ENCODE measurements at places on chromosomes 12 and 14.

- no peak for DNase-seq
Measured at GRCh38 chr12:89383235-89384049, 31.1 kb upstream of the DUSP6 start.

- no peak for DNase-seq
Measured at GRCh38 chr12:103640410-103640809, 53.3 kb downstream of the STAB2 start.

- DNase-seq = peak; percentile 73
Measured at GRCh38 chr12:25436206-25437030, 116.7 kb downstream of the LMNTD1 start.

DNA sequence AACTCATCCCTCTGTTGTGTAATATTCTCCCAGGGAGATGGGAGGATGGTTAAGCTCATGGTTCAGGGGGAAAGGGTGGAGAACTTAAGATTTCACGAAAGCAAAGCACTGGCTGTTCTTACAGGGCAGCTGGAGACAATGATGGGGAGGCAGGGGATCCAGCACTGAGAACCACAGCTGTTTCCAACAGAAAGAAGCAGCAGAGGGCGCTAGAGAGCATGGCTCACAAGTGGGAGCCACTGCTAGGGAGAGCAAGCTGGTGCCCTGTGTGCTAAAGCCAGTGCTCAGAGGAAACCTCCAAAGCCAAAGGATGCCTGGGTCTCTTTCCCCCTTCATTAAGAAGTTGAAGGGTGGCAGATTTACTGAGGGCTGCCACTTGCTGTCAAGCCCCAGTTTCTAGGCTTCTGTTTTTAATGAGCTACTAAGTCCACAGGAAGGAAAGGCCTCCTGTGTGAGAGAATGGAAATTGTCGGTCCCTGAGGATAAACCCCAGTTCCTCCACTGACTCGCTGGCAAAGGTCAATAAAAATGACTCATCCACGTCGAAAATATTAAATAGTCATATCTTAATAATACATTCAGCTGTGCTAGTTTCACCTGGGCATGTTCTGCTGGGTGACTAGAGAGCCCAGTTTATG, 199.7 kb downstream of the ANO2 start:
- DNase-seq = peak; percentile 23

- DNase-seq = no peak
Measured at GRCh38 chr12:31845613-31846322, 113.4 kb upstream of the RESF1 start.

DNA sequence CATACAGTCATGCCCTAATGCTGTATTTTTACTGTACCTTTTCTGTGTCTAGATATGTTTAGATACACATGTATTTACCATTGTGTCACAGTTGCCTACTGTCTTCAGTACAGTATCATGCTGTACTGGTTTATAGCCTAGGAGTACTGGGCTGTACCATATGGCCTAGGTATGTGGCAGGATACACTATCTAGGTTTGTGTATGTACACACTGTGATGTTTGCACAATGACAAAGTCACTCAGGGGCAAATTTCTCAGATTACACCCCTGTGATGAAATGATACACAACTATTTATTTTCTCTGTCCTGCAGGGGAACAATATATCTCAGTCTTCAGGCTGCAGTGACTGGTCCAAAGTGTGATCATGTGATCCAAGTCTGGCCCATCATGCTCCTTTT, 1076.1 kb downstream of the VRK1 start:
- no peak for DNase-seq

DNA sequence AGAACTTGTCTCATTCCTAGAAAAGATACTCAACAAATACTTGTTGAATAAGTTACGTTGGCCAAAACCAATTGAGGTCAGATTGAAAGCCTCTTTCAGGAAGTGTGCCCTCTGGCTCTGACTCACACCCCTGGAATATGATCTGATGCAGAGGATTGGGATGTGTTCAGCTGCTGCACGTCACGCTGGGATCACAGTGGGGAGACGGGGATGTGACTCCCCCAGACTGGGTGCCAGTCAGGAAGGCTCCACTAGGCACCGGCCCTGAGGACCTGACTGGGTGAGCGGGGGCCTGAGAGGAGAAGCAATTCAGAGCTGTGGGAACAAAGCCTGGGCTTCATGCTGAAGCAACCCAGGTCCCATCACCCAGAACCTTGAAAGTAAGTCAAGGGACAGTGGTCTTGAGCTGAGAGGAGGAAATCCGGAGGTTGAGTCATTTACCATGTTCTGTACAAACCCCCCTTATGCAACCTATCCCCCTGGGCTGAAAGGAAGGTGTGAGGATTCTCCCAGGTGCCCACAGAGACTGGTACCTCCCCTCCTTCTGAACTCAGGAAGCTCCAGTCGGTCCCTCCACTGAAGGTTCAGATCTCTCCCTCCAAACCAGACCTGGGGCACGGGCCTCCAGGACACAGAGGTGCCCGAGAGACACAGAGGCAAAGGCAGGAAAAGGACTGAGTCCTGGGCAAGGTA, 3.9 kb downstream of the CEBPE start:
- no peak for DNase-seq

- no peak for DNase-seq
Measured at GRCh38 chr12:55850401-55850800, 7.7 kb upstream of the MMP19 start.

DNA sequence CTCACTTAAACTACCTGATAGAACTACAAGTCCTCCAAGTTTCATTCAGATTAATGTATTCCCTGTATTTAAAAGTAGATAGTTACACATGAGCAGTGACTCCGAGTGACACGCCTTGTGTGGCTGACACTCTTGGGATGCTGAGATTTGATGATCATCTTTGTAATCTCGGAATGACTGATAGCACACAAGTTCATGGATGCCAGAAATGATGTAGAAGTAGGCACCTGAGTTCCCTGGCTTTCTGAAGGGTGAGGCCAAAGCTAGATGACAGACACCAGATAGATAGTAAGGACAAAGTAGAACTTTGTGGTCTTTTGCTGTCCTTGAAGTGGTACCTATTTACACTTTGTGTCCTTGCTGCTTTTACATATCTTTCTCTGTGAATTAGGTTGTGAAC, 491.2 kb downstream of the PCNX1 start:
- DNase-seq = no peak

DNA sequence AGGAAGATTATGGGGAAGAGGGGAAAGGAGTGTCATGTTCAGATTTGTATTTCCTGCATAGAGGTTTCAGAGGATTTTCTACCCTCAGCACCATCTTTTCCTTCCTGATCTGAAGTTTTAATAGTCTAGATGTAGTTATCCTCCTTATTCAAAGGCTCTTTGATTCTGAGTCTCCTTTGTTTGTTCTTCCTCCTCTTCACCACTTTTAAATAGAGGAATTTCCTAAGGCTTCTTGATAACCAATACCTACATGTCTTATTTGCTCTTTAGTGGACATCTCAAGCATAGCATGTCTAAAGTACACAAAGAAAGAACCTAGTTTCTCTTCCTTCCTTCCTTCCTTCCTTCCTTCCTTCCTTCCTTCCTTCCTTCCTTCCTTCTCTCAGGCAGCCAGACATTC, 8.3 kb downstream of the MGAT4C start:
- DNase-seq = no peak

- no peak for DNase-seq
Measured at GRCh38 chr12:85157035-85157603, 121.0 kb downstream of the LRRIQ1 start.

DNA sequence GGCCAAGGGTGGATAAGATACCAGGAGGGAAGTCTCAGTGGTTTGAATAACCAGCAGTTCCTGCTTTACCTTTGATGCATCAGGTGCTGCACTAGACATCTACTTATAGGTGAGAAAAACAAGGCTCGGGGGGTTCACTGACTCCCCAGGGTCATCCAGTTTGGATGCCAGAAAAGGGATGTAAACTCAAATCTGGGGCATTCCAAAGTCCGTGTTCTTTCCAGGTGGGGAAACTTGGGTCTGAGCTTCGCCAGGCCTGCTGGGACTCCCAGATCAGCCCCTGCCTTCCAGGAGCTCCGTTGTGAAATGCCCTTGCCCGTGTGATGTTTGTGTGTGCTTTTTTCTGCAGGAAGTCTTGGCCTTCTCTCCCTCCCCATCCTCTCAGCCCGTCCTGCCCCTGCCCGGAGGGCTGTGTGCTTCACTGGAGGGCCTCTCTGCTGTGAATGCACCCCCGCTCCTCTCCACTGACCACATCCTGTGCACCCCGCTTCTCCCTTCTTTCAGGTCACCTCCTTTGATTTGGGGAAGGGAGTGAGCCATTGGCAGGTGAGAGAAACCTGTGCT, 42.1 kb downstream of the TSPAN9 start:
- DNase-seq = no peak

DNA sequence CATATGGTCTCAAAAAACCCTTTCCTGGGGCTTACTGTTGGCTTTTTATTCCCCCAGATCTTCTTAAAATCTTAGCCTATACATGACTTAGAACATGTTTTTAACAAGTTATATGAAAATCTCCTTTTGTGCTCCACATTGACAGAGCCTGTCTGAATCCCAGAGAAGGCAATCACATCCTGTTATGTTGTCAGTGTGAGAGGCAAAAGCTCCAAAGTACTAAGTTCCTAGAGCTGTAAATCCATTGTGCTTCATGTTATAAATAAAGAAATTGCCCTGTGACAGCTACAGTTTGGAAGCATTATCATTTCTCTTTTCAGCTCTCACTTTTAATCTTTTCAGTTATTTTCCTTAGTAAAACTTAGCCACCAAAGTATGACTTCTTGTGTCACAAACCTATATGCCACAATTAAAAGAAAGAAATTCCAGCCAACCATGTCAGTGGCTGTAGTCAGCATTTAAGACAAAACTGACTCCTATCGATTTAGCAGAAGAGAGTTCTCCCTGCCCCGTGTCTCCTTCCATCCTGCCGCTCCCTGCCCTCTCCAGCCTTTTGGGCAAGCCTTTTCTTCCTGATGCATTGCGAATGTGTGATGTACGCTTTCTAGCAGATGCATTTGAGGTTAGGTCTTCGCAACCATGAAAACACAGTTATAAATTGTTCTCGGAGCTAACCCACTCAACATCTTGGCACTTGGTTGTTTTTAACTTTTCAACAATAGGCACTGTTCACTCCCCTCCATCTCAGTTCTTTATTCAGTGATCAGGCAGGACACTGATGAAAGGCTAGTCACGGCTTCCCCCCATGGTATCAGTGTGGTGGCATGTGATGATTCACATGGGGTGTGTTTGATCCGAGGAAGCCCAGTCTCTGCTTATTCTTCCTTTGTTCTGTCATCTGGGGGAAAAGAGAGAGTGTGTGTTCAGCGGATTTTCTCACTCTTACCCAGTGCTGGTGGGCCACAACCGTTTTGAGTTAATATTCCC, 143.5 kb downstream of the SSPN start:
- DNase-seq = no peak

DNA sequence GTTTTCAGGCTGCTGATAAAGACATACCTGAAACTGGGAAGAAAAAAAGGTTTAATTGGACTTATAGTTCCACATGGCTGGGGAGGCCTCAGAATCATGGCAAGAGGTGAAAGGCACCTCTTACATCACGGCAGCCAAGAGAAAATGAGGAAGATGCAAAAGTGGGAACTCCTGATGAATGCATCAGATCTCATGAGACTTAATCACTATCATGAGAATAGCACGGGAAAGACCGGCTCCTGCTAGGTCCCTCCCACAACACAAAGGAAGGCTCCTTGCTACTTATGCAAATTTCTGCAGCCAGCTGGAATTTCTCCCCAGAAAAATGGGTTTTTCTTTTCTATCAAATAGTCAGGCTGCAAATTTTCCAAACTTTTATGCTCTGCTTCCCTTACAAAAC, 174.1 kb upstream of the RMST start:
- DNase-seq = no peak

DNA sequence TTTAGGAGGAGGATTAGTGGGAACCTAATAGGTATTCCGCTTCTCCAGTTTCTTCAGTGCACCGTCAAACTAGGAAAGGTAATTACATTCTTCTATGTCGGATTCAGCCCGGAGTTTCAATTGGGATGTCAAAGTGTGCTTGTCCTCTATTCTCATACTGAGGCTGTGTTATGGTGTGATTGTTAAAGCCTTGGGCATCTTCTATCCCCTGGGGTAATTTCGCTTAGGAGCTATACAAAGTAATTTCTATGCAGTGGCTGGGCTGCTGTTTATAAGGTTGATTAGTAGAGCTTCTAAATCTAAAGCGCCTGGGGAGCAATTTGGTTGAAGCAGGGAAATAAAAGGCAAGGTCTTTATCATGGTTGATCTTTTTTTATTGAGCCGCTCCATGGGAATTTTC, 399.6 kb downstream of the ZFP36L1 start:
- no peak for DNase-seq

- DNase-seq = no peak
Measured at GRCh38 chr12:13182881-13183280, 13.6 kb upstream of the EMP1 start.

DNA sequence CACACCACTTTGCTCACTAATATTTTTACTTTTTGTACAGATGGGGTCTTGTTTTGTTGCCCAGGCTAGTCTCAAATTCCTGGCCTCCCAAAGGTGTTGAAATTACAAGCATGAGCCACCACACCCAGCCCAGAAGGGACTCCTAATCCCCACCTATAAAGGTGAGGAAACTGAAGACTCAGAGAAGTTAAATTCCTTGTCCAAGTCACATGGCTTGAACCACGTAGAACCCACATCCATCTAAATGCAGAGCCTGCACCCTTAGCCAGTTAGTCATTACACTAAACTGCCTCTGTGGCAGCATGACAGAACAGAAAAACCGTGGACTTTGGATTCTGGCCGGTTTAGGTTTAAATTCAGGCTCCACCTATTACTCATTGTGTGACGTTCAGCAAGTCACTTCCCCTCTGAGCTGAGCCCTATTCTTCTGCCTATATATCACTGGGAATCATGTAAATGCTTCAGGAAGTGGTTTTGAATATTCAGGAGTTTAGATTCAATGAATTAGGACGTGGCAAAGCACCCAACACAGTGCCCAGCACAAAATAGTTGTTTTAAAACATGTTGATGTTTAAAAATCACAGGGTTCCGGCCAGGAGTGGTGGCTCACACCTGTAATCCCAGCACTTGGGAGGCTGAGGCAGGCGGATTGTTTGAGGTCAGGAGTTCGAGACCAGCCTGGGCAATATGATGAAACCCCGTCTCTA, 3.0 kb upstream of the CORO1C start:
- DNase-seq = no peak

DNA sequence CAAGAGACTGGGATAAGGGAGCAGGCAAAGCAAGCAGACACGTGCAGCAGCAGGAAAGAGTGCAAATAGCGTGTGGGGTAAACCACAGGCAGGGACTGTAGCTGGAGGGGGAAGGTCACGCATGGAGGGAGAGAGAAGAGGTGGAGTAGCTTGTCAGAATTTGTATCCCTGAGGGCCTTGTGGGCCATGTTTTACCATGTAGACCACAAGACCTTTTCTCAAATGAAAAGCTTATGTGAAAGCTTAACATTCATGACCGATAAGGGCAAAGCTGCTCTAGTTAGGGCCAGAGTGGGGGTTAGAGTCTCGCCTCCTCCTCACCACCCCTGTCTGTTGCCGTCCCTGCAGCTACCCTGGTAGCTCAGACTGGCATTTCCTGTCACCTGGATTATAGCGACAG, 152.9 kb upstream of the E2F7 start:
- DNase-seq = no peak

GRCh38 chr12:27575090-27575761, 51.2 kb downstream of the PPFIBP1 start:
- DNase-seq = no peak

- no peak for DNase-seq
Measured at GRCh38 chr14:57487771-57488170, 5.9 kb downstream of the CCDC198 start.
